ENCODE measurements at places on chromosomes 2 and 18.

GRCh38 chr2:179252423-179252822 lies 12.2 kb downstream of the SESTD1 start:
- DNase-seq, result no peak

GRCh38 chr2:103669531-103669930 lies 907.7 kb downstream of the TMEM182 start:
- DNase-seq, result no peak

DNA sequence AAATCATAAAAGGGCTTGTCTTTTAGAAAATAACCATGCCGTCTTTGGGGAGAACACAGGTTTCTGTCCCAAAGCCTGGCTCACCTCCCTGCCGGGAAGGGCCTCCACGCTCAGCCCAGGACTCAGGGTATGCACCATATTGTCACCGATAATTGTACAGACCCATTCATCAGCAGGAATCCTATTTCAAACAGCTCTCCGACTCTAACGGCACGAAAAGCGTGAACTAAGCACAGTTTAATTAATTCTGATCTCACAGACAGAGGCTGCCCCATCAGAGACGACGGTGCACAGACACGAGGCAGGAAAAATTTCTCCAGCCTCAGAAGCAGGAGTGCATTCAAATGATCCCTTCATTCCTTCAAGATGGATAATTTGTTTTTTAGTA lies 276.2 kb downstream of the MYCN start:
- no peak for DNase-seq

GRCh38 chr2:54575379-54575888 lies 119.3 kb downstream of the SPTBN1 start:
- no peak for DNase-seq

DNA sequence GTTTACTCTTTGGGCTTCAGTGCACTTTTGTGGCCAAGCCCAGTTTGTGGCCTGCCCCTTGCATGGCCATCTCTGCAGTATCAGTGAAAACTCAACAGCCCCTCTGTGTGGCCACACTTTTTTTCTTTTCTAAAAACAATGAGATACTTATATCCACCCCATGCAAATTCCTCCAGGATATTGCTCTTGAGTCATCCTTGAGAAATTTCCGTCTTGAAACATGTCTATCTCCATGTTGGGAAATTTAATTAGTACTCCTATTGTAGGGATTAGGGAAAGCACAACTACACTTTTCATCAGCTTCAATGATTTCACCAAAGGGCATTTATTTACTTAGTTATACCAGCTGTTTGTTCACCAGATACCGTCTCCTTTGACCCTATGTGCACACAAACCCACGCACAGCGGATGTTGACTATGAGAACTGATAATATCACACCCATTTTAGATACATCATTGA lies 993.1 kb downstream of the TSN start:
- DNase-seq, result no peak

DNA sequence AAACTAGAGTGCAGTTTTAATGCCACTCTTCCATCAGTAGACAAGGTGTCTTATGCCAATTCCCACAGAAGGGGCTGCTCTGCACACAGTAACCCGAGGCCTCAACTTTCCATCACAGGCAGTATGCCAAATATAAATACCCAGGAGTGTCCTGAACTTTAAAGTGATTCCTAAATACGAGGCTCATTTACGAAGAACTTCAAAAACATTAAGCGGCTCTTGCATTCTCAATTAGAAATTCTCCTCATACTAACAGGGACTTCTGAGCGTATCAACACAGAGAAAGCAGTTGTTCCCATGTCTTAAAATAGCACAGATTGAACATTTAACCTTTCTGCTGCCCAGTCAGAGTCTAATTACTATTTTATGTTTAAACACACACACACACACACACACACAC lies 638.6 kb downstream of the ERBB4 start:
- DNase-seq, result no peak

- DNase-seq, result no peak
Observed at GRCh38 chr2:113167115-113167932, 6.4 kb upstream of the PSD4 start.

- DNase-seq, result no peak
Observed at GRCh38 chr2:168180914-168181313, 66.5 kb downstream of the STK39 start.

DNA sequence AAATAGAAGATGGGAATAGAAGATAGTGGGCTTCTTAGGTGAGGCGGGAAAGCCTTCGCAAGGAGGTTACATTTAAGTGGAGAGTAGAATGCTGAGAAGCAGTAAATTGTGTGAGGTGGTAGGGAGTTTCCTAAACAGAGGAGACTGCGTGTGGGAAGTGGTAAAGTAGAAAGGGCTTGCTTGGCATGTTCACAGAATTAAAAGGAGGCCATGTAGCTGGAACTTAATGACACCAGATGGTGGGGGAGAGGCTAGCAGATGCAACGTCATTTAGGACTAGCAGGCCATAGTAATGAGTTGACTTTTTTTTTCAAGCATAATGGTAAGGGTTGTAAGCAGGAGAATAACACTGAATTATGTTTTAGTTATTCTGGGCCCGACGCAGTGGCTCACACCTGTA lies 13.0 kb upstream of the RTN4 start:
- no peak for DNase-seq
